ENCODE measurements at places on chromosomes 11 and 22.

DNA sequence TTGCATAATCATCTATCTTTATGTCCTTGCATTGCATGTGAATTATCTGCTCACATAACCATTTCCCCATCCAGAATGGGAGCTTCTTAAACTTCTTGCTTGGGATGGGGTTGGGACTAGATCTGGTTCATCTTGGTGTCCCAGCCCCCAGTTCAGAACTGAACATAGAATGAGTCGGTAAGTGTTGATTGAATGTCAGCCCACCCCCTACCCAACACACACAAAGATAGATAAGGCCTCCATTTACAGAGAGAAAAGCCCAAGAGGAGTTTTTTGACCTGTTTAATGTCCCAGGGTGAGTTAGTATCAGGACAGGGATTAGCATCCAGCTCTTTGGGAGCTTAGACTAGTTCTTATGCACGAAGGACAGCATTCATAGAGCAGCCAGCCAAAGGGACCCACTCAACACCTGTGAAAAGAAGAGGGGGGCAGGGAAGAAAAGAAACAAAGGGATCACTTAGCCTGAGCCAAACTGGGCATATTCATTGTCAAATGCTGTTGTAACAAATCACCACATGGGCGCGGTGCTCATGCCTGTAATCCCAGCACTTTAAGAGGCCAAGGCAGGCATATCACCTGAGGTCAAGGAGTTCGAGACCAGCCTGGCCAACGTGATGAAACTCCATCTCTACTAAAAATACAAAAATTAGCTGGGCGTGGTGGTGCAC, 57.4 kb downstream of the CHRDL2 start:
- no peak for DNase-seq

- DNase-seq, result peak; percentile 68
Measured at GRCh38 chr11:83249972-83250593, 36.1 kb downstream of the CCDC90B start.

GRCh38 chr11:113615098-113615497, 91.0 kb downstream of the TMPRSS5 start:
- DNase-seq, result no peak

DNA sequence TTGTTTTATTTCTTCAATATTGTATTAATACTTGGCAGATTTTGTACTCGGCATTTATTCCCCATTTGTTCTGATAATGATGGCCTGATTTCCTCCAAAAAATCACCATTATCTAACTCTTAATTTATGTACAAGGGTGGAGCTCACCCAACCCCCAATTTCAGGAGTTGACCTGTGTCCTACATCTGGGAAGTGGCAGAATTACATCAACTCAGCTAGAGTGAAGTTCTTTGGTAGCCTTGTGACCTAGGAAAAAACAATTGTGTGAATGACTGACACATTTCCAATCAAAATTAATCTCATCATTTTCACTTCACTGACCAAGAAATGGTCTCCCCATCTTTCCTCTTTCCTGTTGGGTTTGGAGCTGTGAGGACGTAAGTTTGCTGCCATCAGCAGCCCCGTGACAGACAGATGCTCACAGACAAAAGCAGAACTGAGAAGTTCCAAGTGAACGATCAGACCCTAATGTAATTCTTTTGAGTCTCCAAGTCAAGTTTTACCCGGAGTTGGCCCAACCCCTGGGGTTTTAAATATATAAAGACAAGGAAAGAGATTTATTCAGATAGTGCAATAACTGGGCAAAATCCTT, 16.6 kb upstream of the MS4A6E start:
- DNase-seq, result no peak

GRCh38 chr11:84890676-84891075, 736.5 kb downstream of the DLG2 start:
- no peak for DNase-seq

Data from RKO (cell line).